ENCODE measurements at places on chromosomes 1 and 21.

- DNase-seq, result no peak
Observed at GRCh38 chr1:209850342-209850979, 22.7 kb downstream of the UTP25 start.

DNA sequence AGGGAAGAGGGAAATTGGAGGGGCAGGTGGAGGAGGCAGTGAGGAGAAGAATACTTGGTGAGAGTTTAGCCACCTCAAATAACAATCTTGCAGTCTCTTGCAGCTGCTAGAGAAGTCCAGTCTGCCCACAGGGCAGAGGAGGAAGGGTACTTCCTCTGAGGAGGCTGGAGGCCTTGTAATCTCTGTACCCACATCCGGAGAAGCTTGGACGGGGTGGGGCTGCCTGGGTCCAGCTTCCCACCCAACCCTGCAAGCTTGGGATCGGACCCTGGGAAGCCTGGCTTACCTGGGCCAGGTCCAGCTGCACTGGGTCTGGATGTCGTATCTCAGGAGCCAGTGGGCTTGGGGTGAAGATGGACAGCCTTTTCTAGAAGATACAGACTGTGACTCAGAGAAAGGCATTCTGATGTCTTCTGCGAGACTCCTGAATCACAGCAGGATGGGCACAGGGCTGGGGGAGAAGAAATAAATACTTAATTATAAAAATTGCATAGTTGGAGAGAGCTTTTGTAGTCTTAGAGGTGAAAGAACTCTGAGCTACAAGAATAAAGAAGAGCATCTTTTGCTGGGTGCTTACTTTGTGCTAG lies 111.8 kb upstream of the JUN start:
- no peak for DNase-seq

GRCh38 chr1:33893147-33893830 lies 29.4 kb downstream of the HMGB4 start:
- no peak for DNase-seq

DNA sequence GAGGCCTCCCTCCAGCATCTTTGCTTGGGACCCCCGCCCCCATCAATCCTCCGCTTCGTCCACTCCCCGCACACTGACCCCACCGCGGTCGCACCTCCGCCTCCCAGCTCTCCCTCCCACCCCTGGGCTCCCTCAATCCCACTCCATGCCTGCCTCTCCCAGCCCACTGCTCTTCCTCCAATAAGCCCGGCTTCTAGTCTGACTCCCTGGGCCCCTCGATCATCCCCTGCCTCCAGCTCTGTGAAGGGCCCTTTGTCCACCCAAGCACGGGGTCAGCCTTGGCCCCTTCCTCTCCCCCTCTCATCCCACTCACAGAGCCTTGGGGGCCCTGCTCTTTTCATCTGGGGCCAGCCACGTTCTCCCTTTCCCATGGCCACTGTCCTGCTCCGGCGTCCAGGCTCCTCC lies 1.5 kb upstream of the TMEM200B start:
- DNase-seq, result no peak

- DNase-seq, result no peak
Observed at GRCh38 chr1:9728451-9729295, 77.1 kb downstream of the PIK3CD start.

DNA sequence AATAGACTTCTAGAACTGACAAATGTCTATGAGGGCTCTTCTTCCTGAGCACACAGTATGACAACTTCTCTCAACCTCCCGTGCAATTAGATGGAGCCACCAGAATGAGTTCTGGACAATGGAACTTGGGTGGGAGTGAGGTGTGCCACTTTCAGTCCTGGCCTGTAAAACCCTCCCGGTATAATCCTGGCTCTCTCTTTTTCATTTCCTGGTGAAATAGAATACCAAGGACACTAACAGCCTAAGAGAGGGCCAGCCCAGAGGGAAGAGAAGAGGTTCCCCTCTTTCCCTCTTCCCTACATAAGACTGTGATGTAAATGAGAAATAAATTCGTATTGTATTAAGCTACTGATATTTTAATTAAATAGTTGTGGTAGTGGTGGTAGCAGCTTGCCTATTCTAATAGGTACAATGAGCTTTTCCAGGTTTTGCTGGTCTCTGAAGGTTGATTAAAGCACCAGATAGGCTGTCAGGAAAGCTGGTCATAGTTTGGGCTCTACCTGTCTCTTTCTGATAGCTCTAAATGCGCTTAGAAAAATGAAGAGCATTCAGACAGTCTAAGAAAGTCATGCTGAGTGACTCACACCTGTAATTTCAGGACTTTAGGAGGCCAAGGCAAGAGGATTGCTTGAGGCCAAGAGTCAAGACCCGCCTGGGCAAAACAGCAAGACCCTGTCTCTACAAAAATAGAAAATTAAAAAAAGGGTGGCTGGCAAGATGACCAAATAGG lies 108.6 kb upstream of the ZNF644 start:
- no peak for DNase-seq

DNA sequence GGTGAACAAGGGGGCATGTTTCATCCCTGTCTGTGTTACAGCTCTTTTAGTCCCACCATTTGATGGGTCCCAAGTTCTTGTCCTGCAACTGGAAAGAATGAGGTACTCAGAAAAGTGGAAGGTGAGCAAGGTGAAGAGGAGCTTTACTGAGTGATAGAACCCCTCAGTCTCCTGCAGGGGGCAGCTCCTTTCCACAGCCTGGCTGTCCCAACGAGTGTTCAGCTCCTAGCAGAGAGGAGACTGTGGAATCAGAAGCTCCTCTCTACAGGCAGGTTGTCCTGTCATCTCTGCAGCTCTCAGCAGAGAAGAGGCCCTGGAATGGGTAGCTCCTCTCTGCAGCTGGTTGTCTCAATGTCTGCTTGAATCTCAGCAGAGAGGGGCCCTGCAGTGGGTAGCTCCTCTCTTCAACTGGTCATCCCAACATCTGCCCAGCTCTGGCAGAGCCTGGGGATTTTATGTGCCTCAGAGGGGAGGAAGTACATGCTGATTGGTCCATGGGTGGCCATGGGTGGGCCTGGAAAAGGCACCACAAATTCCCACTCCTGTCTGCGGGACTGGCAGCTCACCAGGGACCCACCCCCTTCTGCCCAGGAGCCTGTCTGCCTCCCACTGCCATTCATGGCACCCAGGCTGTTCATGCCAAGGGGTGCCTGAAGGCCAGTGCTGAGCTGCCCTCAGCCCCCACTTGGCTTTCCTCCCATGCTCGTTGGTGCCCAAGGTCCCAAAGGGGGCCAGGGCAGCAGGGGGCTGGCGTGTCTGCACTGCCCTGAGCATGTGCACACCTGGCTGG lies 25.7 kb downstream of the LDLRAD1 start:
- no peak for DNase-seq

GRCh38 chr21:26553898-26554297 lies 19.2 kb downstream of the CYYR1 start:
- DNase-seq, result no peak

DNA sequence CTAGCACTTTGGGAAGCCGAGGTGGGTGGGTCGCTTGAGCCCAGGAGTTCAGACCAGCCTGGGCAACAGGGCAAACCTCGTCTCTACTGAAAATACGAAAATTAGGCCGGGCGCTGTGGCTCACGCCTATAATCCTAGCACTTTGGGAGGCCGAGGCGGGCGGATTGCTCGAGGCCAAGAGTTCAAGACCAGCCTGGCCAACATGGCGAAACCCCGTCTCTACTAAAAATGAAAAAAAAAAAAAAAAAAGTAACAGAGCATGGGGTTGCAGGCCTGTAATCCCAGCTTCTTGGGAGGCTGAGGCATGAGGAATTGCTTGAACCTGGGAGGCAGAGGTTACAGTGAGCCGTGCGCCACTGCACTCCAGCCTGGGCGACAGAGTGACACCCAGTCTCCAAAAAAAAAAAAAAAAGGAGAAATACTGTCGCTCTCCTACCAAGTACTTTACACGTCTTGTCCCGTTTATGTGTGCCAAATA lies 724 bp upstream of the NEK2 start:
- no peak for DNase-seq

All from NCI-H187 treated with DMSO at 0.1 percent for 48 hours (cell line).